Activated T-cell treated with anti-CD3 and anti-CD28 coated beads for 24 hours (primary cell): ENCODE measurements at places on chromosomes 2 and 18.

DNA sequence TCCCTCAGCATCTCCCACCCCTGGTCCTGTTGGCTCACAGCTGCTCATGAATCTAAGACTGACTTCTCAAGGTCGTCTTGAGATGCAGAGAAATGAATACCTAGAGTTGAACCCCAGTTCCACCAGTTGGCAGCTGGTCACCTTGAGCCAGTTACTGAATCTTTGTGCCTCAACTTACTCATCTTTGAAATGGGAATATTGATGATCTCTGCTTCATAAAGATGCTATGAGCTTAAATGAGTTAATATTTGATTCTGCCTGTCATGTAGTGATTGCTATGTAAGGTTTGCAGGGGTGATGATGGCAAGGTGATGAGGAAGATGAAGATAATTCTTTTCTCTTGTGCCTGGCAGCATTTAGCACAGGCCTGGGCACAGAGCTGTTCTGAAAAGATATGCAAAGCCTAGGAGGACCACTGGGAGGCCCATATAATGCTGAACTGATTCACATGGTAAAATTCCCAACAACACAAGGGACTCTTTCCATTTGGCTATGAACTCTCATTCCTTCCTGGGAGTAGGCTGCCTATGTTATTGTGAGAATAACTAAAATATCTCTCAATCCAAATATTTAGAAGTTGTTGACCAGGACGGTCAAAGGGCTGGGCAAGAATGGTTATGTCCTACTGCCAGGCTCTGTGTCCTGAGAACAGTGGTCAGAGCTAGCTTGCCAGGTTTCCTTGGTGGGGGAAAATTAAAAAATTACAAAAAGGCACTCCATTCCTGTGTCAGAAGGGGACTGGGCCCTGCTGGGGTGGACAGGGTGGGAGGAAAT lies 70.9 kb downstream of the APOB start:
- no peak for DNase-seq

GRCh38 chr18:3998698-3999333 lies 456.3 kb downstream of the DLGAP1 start:
- no peak for DNase-seq

GRCh38 chr2:203688798-203689197 lies 17.6 kb upstream of the CD28 start:
- no peak for DNase-seq

DNA sequence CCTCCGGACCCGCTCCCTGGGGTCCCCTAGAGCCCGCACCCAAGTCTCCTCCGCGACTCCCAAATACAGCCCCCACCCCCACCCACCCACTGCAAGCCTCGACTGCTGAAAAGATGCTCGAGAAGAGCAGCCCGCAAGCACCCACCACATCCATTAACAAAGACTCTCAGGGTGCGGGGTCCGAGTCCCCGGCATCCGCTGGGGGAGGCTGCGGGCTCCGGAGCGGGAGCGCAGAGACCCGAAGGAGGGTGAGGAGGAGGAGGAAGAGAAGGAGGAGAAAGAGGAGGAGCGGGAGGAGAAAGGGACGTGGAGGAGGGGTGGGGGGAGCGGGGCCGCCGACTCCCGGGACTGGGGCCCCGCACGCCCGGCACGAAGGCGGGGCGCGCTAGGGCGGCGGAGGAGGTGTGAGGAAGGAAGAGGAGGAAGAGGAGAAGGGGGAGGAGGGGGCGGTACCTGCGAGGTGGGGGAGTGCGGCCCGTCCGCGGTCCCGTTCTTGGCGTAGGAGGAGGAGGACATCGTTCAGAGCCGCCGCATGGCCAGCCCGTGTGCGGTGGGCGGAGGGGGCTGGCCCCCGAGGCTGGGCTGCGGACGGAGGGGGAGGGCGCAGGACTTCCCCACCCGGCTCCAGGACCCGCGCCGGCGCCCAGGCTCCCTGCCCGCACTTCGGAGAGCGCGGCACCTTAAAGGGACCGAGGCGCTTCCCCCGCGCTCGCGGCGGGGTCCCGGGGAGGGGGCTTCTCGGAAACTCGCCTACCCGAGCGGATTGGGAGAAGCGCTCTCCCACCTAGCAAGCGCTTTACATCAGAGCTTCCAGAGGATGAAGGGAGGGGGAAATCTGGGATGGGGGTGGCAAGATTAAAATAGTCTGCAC lies at the start of gene CACNB4:
CACNB4 (minus strand) TSS at position 549 of the 871 bp plus-strand sequence.
- no peak for DNase-seq

- DNase-seq = no peak
Measured at GRCh38 chr2:169590804-169591203, 6.7 kb downstream of the PPIG start.

GRCh38 chr2:197706839-197707207 lies 1.7 kb downstream of the MARS2 start:
- DNase-seq = no peak

DNA sequence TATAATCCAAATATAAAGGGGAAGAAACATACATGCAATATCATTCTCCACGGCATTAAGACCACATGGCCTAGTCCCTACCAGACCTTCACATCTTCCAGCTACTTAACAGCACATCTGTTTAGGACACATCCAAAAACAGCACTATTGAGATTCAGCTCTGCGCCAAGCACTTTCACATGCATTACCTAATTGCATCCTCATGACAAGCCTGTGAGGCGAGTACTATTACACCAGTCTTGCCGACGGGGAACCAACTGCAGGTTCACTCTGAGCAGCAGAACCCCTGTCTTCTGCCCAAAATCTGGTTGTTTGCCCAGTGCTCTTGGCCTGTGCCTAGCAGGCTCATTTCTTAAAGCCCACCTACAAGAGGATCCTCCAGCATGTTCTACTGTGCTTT lies 66.7 kb downstream of the AAK1 start:
- DNase-seq = no peak

GRCh38 chr2:211159972-211160371 lies 603.6 kb downstream of the CPS1 start:
- DNase-seq = no peak

DNA sequence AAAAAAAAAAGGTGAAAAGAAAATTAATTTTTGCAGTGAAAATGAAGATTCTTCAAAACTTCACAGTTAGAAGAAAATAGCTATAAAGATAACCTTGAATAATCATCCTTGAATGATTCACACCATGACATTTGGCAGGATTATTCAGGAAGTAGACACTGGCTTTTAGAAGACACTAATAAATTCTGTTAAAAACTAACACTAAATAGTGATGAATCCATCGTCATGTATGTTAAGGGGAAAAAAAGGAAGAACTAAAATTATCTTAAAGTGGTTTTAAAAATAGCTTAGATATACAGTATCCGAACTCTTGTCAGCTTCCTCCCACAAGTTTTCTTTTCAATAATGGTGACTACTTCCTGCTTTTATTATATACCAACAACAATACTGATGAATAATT lies 10.2 kb downstream of the USP37 start:
- no peak for DNase-seq

GRCh38 chr2:118380915-118381653 lies 292.8 kb downstream of the INSIG2 start:
- no peak for DNase-seq
